ENCODE measurements at places on chromosomes 11 and 22. TPM values are rescaled to one million over a fixed set of nuclear protein-coding genes. Genes with fewer than 3 reads are reported as not detected.

The APOL4 gene
- 0.53 TPM for total RNA-seq

The POU2AF3 gene
- total RNA-seq: not detected

The NXPE2 gene
- total RNA-seq: not detected

The TMEM223 gene
- 12.5 TPM for total RNA-seq

The OR8B3 gene
- total RNA-seq: not detected

The ACR gene
- total RNA-seq: 0.13 TPM

The C11orf91 gene
- total RNA-seq: not detected

The PLAAT5 gene
- total RNA-seq: not detected

The WBP2NL gene
- total RNA-seq: 0.20 TPM

The SYT7 gene
- total RNA-seq: 0.18 TPM

The PIWIL4 gene
- total RNA-seq: 0.56 TPM

The P2RY6 gene
- 0.13 TPM for total RNA-seq

The PTGDR2 gene
- under 0.01 TPM for total RNA-seq

The ENTHD1 gene
- total RNA-seq: not detected

The ART5 gene
- not detected for total RNA-seq

The ALDH3B1 gene
- total RNA-seq: 0.74 TPM

The CBX7 gene
- 4.0 TPM for total RNA-seq
